NCI-H460 (cell line): ENCODE measurements at places on chromosomes 3 and 15.

DNA sequence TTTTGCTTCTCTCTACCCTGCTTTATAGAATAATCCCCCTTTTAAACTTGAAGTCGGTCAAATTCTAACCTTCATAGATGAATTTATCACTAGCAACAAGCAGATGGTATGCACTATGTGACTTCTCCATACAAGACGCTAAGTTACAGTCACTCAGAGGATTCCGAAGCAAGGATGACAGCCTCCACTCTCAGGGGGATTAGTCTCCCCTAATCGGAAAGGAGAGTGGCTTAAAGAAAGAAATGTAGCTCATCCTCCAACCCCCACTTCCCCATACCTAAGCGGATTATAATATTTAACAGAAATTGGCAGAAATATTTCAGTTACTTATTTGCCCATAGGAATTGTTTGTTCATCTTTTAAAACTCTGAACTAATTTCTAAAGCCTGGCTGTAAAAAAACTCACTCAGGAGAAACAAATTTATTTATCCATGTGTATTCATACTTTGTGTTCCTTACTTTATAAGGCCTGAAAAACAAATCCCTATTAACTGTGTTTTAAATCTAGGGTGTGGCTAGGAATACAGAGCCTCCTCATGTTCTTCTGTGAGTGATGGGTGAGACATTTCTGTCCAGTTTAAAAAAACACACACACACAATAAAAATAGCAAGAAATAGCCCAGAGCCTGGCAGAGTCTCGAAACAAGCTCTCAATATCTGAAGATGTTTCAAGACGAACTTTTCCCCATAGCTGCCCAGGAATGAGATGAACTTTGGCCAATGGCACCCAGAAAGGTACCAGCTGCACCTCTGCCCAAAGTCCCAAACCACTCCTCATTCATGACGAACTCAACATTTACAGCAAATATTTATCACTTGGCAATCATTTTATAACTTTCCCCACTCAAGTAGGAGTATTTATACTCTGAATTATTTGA, 18.7 kb downstream of the SIAH2 start:
- no peak for DNase-seq

GRCh38 chr15:40796041-40796440, 10.8 kb upstream of the ZFYVE19 start:
- no peak for DNase-seq

DNA sequence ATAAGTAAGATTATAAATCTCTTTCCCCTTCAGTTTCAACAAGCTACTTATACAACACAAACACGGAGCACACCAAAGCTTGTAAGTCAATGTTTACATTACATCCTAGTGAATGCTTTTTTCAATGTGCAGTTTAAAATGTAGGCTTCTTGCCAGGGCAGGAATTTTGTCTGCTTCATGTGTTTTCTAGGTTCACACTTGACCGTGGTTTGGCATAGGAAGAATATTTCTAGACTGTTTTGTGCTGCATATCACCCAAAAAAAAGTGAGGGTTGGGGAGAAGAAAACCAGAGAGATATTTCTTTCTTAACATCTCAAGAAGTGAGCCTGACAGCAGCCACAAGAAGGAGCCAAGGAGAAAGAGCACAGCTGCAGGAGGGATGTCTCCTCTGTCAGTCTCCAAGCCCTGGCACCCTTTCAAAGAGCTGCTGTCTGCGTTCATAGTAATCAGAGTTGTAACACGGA, 255.8 kb downstream of the MEIS2 start:
- no peak for DNase-seq

DNA sequence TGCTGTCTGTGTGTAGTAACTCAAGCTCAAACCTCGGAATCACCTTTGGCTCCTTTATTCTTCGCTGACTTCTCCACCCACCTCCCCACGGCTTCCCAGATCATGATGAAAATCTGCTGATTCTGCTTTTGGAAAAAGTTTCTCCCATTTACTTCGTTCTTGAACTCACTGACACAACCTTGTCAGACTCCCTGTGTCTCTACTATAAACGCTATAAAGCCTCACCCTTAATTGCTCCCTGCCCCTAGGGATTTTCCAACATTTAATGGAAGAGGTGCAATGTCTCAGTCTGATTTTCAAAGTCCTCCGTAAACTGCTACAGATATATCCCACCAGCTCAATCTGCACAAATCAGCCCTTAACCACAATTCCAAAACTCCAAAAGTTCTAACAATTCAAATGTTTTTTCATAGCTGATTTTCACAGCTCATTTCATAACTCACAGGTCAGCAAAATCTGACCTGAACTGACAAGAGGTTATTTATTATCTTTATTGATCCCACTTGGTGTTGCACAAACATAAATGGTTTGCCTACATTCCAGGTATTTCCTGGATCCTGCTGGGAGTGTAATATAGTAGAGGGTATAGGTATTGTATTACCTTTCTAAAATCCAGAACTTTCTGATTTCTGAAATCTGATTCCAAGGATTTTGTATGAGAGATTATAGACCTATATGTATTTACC, 129.4 kb downstream of the PLD1 start:
- no peak for DNase-seq

GRCh38 chr15:59299929-59300617, 72.6 kb downstream of the MYO1E start:
- DNase-seq: peak; percentile 93

GRCh38 chr3:5282703-5283102, 95.2 kb downstream of the EDEM1 start:
- DNase-seq: no peak

GRCh38 chr15:101554115-101554915, 64.8 kb upstream of the PCSK6 start:
- DNase-seq: no peak

GRCh38 chr3:156811089-156811862, 14.9 kb upstream of the LEKR1 start:
- DNase-seq: no peak

DNA sequence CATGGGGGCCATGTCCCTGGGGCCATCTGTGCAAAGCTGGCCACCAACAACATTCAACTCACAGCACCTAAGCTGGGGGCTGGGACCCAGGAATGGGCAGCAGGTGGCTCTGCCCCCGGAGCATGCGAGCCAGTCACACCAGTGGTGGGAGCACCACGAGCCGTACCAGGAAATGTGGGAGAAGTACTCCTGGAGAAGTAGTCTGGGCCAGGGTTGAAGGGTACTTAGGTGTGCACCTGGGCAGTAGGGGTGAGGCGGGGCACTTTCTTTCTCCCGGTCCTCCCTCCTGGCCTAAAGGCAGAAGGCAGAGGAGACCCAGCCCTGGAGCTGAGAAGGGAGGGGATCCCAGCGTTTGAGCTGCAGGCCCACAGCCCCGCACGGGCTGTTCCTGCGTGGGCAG, 94.2 kb downstream of the PLXNA1 start:
- no peak for DNase-seq

DNA sequence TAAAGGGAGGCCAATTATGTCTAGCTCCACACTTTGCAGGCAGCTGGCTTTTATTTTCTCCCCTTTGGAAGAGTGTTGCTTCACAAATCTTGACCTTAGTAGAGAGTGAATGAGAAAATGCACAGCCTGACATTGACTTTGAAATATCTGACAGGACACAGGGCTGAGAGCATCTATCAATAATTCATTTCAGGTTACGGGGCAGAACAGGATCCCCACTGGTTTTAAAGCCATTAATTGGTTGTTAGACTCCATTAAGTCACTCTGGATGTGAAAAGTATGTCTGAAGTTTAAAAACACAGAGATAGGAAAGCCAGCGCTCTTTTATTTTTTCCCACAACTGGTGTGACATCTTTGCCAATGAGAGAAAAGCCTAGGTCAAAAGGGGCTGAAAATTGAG, 251.9 kb upstream of the TMC3 start:
- DNase-seq: no peak

DNA sequence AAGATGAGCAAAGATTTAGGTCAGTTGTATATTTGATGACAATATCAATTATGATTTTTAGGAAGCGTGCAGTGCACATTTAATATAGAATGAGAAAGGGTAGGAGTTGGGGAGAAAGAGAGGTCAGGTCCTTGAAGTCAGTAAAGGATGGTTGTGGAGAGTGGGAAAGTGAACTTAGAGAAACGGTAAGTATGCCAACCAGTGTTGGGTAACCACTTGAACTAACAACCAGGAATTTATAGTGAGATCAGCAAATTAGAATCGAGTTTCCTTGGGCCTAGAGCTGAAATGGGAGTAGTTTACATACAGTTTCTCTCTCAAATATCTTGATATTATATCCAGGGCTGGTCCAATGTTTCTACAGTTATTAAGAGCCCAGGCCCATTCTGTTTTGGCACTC, 188.5 kb upstream of the RBMS3 start:
- DNase-seq: no peak

- no peak for DNase-seq
Observed at GRCh38 chr3:156727519-156728205, 53.3 kb downstream of the TIPARP start.

- DNase-seq: no peak
Observed at GRCh38 chr3:45992133-45992729, 3.4 kb downstream of the FYCO1 start.

GRCh38 chr3:13307041-13307440, 113.1 kb downstream of the NUP210 start:
- no peak for DNase-seq

DNA sequence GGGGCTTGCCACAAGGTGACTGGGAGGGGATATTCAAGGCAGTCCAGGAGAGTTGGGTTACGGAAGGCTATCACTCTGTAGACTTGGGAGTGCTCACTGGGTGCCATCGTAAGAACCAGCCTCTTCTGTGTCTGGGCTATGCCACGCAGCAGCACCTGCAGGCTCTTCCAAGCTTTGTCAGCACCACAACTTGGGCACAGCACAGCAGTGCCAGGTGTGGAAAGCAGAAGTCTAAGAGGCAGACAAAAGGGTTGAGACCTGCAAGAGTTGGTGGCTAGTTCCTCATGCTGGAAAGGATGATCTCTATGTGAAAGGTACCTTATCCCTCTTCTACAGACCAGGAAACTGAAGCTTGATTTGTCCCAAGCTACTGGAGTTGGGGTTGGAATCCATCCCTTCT, 15.8 kb downstream of the CX3CR1 start:
- no peak for DNase-seq

- no peak for DNase-seq
Observed at GRCh38 chr3:98504539-98504938, 7.1 kb downstream of the OR5K2 start.

- DNase-seq: no peak
Observed at GRCh38 chr3:106566277-106566676, 697.5 kb upstream of the CBLB start.

- no peak for DNase-seq
Observed at GRCh38 chr15:65363306-65363705, 14.5 kb downstream of the IGDCC3 start.

GRCh38 chr3:184395320-184395660, 15.4 kb downstream of the CHRD start:
- DNase-seq: no peak

DNA sequence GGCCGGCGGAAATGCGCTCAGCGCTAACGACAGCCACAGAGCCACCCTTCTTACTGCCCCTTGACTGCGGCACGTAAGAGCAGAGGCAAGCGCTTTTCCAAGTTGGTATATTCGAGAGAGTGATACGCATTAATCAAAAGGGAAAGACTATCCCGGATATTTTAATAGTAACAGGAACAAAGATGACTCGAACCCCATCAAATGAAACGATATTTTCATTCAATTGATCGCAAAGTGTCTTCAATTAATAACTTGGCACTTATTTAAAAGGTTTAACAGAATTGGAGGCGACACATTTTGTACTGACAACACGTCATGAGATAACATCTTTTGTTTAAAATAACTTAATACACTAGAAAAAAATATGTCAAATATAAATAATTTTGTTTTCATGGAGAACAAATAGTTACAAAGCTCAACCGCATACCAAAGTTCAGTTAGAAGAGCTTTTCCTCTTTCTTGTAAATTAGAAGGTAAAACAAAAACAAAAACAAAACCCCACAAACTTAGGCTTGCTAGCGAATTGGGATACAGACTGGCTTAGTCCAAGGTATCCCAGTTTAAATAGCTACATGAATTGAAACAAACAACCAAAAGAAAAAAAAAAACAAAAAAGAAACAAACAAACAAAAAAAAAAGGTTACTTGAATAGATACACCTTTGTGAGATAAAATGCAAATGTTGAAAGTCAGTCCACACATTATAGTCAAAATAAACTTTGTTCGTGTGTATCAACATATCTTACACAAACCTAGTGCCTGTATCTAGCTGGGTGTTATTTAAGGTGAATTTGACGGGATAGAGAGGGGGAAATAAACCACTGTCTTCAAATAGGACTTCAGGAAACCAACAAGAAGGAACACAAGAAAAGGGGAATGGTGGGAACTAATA, 10.2 kb downstream of the SHOX2 start:
- DNase-seq: no peak

DNA sequence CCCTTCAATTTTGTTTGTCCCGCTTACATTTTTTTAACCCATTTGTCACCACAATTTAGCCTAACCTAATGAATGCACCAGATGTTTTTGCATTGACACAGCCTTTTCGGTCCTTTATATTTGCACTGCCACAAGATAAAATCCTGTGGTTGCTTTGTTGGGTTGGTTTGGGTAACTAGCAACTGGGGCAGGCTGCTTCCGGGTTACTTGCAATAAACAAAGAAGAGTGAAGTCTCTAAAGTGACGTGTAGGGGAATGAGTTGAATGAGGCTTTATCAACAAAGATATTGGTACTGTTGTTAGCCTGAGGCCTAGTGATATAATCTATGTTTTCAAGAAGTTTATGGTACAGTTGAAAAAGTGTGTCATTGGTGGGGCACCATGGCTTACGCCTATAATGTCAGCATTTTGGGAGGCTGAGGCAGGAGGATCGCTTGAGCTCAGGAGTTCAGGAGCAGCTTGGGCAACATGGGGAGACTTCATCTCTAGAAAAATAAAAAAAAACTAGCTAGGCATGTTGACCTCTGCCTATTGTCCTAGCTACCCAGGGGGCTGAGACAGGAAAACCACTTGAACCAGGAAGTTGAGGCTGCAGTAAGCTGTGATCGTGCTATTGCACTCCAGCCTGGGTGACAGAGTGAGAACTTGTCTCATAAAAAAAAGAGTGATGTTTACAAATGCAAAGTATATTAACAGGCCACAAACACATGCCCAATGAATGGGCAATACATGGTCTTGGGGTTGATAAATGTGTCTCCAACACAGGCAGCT, 121.8 kb downstream of the OXSM start:
- DNase-seq: no peak

GRCh38 chr3:126342211-126342610, 15.0 kb downstream of the KLF15 start:
- DNase-seq: no peak

DNA sequence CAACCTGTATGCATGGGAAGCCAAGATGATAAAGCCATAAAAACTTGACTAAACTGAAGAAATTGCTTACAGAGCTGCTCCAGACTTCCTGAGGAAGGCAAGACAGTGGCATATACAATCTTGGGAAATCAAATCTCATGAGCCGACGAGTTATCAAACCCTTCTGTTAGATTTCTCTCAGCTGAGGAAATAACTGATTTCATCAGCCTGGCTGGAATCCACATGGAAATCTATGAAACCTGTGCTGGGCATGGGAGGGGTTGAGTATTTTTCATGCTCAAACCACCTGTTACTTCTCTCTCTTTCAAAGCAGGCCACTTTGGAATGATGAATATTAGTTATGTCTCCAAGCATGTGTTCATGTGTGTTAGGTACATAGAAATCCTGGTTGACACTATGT, 727.7 kb downstream of the FHIT start:
- no peak for DNase-seq

- DNase-seq: no peak
Observed at GRCh38 chr3:61450866-61451265, 110.5 kb upstream of the PTPRG start.
